ENCODE measurements at places on chromosomes 7 and 10.

- DNase-seq, result no peak
Observed at GRCh38 chr7:16838386-16838785, 33.6 kb upstream of the AGR2 start.

DNA sequence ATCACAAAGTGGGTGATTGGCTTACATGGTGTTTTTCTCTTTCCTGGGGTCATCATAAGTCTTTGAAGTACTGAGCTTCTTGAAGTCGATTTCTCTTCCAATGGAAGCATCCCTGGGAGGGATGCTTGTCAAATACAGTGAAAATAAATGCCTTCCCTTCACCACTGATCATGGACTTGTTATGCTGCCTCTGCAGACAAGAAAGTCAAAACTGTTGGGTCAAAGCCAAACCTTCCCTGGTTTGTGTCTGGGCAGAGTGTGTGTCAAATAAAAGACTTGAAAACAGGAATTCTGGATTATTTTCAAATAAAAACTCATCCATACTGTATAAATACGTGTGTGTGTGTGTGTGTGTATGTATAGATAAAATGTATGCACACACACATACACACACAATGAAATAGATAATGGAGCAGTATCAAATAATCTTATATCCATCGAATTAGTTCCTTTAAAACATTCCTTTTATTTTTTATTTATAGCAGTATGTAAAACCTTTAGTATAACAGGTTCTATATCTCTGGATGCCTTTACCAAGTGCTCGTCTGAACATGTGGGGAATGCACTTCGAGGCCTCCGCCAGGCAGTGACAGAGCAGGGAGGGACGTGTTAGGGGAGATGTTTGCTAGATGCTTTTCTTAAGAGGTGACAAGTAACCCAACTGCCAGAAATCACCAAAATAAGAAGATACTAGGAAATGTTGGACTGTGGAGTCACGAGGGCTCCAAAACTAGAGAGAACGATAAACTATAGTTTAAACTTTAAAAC lies 27.2 kb upstream of the WNT16 start:
- DNase-seq, result no peak

DNA sequence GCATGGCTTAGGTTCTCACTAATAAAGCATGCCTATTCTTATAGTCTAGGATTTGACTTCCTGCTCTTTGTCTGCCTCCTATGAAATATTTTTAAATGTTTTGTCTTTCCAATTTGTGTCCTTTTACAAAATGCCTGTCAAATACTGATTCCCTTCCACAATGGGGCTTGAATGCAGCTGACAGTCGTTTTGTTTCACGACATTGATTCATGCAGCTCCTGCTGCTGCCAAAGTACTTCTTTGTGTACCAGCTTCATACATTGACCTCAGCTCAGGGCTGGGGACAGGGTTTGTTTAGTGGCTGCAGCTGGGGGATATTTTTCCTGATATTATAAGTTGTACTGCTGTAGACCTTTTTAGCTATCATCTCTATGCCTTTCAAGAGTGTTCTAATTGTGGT lies 371.9 kb upstream of the CHRM2 start:
- no peak for DNase-seq

GRCh38 chr10:131841661-131842139 lies 59.1 kb upstream of the PPP2R2D start:
- DNase-seq, result no peak

DNA sequence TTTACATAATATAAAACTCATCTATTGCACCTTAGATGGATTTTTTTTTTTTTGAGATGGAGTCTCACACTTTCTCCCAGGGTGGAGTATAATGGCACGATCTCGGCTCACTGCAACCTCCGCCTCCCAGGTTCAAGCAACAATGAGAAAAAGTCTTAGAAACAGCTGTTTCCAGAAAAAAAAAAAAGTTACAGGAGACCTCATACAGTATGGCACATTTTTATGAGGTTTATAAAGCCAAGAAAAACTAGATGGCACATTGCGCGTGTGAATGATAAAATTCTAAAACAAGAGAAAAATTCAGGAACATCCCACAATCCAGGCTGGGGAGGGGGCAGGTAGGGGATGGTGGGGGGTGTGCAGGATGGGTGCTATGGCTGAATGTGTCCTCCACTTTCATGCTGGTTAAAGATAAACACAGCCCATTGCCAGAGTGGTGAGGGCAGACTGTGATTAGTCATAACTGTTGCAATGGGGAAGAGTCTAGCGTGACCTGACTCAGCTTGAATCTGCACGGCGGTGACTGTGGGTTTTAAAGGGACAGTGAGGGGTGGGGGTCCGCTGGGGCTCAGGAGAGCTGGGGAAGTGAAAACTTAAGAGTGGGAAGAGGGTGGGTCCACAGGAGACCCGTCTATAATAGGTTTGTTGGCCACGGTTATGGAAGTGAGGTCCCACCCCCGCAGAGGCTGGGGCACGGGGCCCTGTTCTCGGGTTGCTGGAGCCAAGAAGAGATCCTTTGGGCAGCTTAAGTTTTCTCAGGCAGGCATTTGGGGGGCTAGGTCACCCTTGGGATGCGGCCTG lies 11.9 kb upstream of the LRRC27 start:
- peak; percentile 91 for DNase-seq

DNA sequence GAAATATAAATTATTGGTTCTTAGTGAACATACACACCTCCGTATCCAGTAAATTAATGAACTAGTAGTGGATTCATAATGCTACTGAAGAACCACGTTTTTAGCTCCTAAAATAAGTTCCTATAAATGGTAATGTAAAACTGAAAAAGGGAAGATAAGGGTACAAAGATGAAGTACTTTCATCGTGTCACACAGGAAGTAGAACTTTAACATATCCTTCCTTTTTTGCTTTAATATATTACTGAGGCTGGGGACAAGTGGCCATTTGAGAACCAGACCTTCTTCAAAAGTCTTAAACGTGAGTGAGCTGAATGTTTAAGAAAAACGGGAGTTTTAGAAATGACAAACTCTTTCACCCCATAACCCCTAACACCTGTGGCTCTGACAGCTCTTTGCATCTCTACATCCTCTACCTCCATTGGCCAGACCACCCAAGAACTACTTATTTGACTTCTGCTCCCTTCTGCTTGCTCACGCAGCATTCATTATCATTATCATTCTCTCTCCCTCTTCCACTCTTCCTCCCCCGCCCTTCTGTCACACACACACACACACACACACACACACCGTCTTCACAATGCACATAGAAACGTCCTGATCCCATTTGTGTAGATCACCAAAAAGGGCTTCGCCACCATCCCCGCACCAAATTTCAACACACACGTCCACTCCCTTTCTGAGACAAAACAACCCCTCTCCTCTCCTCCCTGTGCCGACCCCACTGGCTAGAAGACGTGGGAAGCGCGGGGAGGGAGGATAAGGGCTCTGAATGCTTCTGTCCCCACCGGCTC lies 677 bp downstream of the SKAP2 start:
- DNase-seq, result peak; percentile 10

DNA sequence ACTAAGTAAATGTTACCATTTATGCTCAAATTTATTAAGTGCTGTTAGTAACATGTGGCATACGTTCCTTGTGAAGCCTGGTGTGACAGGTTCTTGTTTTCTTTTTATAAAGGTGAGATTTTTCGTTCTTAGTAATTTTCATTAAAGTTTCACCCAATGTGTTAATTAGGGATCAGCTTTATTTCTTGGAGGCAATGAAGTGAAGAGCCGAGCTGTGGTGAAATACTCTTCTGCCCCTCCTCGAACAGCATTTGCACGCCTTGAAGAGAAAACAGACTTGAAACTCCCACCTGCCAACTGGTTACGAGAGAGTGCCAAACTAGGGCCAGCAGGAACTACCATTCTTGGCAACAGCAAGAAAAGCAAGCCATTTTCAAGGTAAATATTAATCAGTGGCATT lies 1.5 kb downstream of the EDRF1 start:
- no peak for DNase-seq

- no peak for DNase-seq
Observed at GRCh38 chr7:76395965-76396726, 13.4 kb downstream of the SSC4D start.

- DNase-seq, result no peak
Observed at GRCh38 chr7:50292763-50293162, 11.8 kb upstream of the IKZF1 start.

DNA sequence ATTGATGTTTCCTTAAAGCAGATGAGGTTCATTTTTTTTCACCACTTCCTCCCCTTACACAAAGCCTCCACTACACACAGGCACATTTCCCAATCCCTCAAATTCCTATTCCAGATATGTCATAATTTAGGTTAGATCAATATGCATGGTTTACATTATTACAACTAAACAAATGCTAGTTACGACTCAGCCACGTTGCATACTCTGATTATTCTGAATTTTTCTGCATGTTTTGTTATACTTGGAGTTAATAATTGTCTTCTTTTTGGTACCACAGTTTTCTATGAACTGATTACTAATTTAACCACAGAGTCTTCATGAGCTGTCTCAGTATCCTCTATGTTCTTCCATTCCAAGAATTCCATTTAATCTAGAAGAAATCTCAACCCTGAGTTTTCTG lies 4.4 kb upstream of the BICC1 start:
- peak; percentile 21 for DNase-seq

DNA sequence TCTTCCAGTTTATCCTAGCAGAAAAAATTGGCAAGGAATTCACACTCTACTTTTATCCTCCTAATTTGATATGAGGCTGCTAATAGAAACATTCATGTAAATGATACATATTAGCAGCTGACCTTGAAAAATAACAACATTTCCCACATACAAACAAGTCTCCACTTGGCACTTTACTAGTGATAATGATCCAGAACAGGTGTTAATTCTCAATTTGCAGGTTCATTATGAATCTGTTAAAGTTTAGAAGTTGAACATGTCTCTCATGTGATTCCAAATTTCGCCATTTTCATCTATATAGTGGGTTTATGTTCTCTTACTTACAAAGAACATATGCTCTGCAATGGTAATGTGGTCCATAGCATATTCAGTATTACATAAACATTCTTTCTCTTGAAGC lies 1396.8 kb upstream of the LRRTM3 start:
- no peak for DNase-seq

DNA sequence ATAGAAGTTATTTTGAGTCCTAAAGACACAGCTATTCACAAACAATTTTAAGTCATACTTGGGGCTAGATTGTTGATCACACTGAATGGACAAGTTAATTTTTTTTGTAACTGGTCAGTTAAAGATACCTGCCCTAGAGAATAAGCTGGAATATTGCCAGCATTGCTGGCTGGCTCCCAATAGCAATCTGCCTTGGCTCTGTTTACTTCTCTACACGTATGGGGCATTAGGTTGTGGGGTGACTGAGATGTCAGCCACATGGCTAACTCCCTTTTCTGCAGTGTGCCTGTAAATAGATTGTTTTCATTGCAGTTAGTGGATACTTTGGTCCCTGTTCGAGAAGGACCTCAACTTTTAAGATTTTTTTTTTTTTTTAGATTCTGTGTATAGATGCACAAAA lies 128.2 kb downstream of the SEMA3E start:
- DNase-seq, result no peak

DNA sequence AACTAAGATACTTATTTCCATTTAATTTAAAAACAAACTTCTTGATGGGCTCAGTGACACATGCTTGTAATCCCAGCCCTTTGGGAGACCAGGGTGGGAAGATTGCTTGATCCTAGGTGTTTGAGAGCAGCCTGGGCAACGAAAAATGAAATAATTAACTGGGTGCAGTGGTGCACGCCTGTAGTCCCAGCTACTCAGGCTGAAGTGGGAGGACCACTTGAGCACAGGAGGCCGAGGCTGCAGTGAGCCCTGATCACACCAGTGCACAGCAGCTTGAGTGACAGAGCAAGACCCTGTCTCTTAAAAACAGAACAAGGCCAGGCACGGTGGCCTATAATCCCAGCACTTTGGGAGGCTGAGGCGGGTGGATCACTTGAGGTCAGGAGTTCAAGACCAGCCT lies 37.4 kb downstream of the AVL9 start:
- no peak for DNase-seq

DNA sequence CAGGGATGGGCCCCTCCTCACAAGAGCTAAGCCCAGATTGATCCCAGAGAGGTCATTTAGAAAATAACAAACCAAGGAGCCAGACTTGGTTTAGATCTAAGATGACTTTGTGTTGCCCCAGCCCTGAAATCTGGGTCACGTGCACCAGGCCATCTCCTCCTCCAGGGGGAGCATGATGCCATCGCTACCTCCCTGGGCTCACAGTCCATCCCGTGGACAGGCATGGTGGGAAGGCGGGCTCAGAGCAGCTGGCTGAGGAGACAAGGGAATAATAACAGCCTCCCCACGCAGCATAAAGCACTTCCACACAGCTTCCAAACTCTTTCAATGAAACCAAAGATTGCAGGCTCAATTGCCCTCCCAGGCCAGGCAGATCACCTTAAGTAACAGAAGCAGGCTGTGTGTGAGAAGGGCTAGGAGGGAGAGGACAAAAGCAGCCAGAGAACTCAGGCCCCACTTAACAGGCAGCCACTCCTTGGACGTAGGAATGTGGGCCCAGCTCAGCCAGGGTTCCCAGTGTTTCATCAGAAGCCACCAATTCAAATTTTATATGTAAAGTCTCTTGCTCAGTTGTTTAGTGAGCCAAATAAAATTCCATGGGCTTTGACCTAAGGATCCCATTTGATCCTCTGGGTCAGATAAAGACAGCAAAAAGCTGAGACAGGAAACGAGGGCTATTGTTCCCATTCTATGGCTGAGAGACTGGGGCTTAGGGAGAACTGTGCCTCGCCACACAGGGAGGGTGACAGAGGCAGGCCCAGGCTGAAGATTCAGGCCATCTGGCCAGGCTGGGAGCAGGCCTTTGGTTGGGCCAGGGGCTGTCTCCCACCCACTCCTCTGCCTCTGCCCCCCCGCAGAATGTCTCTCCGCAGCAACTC lies 100.2 kb downstream of the COL13A1 start:
- peak; percentile 94 for DNase-seq

DNA sequence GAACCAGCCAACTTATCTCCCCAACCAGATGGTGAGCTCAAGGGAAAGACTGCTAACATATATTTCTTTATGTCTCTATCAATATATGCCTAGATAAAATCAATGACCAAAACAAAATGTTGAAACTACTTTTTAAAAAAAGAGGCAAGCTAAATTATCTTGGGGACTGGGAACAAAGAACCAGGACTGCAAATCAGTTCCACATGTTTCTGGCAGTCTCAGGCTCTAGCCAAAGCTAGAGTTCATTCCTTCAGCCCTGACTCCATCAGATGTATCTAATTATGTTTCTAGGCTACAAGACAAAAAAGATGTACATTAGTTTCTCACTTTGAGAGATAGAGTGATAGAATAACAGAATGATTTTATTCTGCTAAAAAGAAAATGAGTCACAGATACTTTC lies 1290.3 kb upstream of the SORCS1 start:
- no peak for DNase-seq

- no peak for DNase-seq
Observed at GRCh38 chr10:46538155-46538554, 18.3 kb downstream of the GPRIN2 start.

Data from hepatic stellate cell (primary cell).